ENCODE measurements at places on chromosomes 3 and 15. TPM values are rescaled to one million over a fixed set of nuclear protein-coding genes. Genes with fewer than 3 reads are reported as not detected.

GRCh38 chr3:190322604-190323245, 479 bp upstream of the CLDN1 start:
- no peak for DNase-seq
- peak overlapping the region; percentile 11 for H3K27ac ChIP-seq
- H3K27me3 ChIP-seq, result no peaks in the 10 kb centered on the region
- H3K4me3 ChIP-seq, result peak overlapping the region; percentile 66

DNA sequence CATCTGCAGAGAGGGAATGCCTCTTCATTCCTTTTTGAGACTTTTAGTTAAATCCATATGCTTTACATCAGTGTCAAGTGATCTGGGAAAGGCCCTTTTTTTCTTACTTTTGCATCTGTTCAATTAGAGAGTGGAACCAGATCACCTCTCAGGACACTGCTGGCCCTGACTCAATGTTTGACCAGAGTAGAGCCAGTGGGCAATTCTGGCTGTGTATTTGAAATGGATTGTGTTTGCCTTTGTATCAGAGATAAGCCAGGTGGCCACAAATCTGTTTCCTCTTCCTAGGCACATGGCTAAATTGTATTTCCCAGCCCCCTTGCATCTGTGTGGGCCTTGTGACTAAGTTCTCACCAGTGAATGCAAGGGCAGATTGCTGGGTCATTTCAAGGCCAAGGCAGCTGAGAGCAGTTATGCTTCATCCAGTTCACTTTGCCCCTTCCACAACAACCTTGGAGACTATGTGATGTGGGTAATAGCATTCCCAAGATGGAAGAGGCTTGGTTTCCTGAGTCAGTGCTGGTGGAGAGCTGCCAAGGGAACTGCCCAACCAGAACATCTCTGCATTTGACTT, 75.6 kb upstream of the CACNA2D3 start:
- H3K4me1 ChIP-seq, result peaks cover 13% of the 10 kb centered on the region
- H3K36me3 ChIP-seq, result no peaks in the 10 kb centered on the region
- no peak overlapping the region for H3K4me3 ChIP-seq
- no peaks in the 10 kb centered on the region for H3K27me3 ChIP-seq

Gene CRABP1
- 116 TPM for total RNA-seq

DNA sequence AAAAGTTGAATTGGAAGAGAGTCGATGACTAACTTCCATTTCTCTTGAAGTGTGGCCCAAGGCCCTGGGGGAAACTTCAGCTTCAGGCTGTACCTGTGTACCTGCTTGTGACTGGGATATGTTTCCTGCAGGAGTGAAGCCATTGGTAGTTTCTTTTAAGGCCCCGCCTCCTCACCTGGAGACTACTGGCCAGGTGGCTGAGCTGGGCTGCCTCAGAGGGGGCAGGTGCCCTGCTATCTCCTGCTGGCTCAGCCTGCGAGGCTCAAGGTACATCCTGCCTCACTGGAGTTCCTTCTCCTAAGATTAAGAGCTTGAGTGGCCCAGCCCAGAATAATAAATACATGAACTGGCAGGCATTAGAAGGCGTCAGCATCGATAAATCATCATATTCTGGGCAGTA, 121.6 kb upstream of the ROPN1 start:
- no peak overlapping the region for H3K4me3 ChIP-seq
- no peak for DNase-seq
- no peaks in the 10 kb centered on the region for H3K4me1 ChIP-seq
- H3K36me3 ChIP-seq, result no peaks in the 10 kb centered on the region
- H3K27ac ChIP-seq, result no peak overlapping the region

DNA sequence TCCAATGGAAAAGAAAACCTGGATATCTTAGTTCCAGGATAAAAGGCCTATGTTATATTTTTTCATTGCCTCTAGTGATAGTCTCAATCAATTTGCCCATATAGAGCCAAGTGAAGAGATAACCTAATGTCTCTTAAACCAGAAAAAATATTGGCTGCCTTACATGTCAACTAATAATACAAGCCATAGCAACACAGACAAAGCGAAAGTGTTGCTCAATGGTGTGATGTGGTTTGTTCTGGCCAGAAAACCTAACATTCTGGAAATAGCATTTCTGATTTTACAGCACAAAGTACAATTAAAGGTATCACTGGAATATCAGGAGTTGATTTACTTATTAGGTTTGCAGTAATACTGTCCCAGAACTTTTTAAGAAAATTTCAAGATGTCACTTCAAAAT, 101.5 kb downstream of the ATP8B4 start:
- DNase-seq, result no peak
- H3K4me3 ChIP-seq, result no peak overlapping the region
- H3K27ac ChIP-seq, result no peak overlapping the region

DNA sequence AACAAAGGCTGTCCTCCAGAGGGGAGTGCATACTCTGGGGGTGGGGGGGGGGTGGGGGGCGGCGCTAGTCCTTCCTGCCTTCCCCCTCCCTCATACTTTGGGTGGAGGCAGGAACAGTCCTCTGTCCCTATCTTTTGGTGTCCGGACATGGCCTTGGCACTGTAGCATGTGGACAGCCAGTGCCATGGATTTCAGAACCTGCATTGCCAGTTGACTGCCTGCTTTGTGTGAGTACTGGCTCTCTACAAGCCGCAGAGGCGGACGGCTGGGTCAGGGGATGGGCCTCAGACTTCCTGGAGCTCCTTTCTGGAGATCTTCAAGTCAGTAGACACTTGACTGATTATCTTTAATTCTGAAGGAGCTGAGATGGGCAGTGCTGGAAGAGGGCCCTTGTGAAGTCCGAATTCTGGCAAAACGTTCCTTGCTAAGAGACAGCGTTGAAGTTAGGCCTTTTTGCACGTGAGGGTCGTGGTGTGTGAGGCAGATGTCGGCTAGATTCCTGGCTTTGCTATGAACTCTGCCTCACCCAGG, 2.5 kb downstream of the CLDN11 start:
- H3K27ac ChIP-seq, result no peak overlapping the region
- H3K4me1 ChIP-seq, result no peaks in the 10 kb centered on the region
- no peaks in the 10 kb centered on the region for H3K36me3 ChIP-seq
- DNase-seq, result no peak
- H3K4me3 ChIP-seq, result no peak overlapping the region

Gene CLDN16
- total RNA-seq, result 0.27 TPM

Gene GOLGA6B
- total RNA-seq, result not detected

Gene FMN1
- 1.6 TPM for total RNA-seq

DNA sequence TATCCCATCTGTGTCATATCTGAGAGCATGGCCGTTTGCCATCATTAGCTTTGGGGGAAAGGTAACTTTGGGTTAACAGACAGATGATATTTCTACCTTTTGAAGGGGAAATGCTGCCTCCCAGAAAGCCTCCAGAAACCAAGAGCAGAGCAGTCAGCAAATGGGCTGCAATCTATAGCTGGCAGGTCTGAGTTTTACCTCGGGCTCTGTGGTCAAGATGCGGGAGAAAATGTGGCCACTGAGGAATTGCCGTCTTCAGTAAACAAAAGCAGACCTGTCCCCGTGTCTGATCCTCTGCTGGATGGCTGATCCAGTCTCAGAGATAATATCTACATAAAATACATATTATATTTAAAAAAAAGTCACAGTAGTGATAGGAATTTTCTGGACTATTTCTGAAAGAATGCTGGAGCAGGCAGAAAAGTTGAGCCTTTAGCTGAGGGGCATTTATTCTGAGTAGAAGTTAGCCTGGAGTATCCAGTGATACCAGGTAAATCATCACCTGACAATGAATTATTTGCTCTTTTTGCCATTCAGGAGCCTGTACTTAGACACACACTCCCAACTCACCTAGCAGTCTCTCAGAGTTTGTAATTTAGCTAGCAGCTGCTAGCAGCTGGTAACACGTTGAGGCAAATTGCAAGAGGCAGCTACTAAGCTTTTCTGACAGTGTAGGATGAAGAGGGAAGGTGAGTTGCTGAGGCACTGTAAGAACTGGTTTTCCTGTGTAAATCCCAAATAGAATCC, 285.3 kb upstream of the RARB start:
- no peak for DNase-seq
- H3K4me3 ChIP-seq, result no peak overlapping the region
- H3K27me3 ChIP-seq, result no peaks in the 10 kb centered on the region
- H3K27ac ChIP-seq, result no peak overlapping the region
- peaks cover 3% of the 10 kb centered on the region for H3K4me1 ChIP-seq
- no peaks in the 10 kb centered on the region for H3K36me3 ChIP-seq

DNA sequence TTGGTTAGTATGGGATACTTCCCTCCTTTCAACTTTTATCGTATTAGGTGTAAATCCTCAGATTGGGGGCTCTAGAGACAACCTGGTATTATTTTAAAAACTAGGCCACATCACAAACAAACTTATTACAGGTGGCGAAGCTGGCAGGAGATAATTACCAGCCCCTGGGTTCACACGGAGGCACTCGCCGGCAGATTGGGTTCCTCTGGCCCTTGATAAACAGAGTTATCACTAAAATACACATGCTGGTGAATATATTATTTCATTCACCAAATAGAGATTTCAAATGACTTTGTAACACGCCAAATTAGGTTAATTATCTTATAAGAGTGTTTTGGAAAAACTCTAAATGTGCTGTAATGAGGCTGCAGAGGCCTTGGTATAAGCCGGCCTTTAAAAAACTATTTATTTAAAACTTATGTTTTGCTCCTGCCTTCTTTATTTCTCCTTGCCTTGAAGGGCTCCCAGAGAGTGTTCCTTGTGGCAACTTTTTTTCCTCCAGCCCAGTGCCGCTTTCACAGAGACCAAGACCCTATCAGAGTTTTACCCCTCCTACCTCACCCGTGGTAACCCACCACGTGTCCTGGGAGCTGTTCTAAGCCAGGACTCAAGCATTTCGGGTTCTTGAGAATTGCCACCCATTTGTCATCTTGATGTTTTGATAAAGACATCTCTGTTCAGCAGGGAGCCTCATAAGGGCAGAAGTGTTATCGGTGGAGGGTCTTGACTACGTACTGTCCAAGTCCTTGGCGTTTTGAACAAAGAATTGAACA, 468.6 kb upstream of the CFAP20DC start:
- no peaks in the 10 kb centered on the region for H3K4me1 ChIP-seq
- H3K27ac ChIP-seq, result no peak overlapping the region
- no peaks in the 10 kb centered on the region for H3K27me3 ChIP-seq
- no peak for DNase-seq
- H3K36me3 ChIP-seq, result no peaks in the 10 kb centered on the region
- H3K4me3 ChIP-seq, result no peak overlapping the region

DNA sequence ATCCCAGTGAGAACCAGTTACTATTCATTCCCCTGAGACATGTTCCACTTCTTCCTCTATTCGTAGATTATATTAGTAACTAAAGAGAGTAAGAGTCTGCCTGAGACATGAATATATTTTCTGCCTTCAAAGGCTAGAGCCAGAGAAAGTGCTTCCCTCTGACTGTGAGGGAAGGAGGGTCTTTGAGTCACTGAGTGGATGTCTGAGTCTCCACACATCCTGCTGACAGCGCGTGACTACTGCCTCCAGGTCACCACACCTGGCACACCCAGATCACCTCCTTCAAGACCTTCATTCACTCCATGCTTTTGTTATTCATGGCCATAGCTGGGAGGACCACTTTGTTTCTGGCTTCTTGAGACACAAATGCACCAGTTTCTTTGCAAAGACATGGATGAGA, 135.6 kb downstream of the SOX2 start:
- no peak overlapping the region for H3K4me3 ChIP-seq
- H3K27me3 ChIP-seq, result no peaks in the 10 kb centered on the region
- no peaks in the 10 kb centered on the region for H3K36me3 ChIP-seq
- H3K27ac ChIP-seq, result no peak overlapping the region
- peaks cover 30% of the 10 kb centered on the region for H3K4me1 ChIP-seq

GRCh38 chr3:180789774-180790173, 110.5 kb upstream of the CCDC39 start:
- no peak for DNase-seq
- H3K27me3 ChIP-seq, result no peaks in the 10 kb centered on the region
- no peaks in the 10 kb centered on the region for H3K36me3 ChIP-seq
- H3K4me1 ChIP-seq, result no peaks in the 10 kb centered on the region

Gene GOLGA8Q
- total RNA-seq, result not detected

DNA sequence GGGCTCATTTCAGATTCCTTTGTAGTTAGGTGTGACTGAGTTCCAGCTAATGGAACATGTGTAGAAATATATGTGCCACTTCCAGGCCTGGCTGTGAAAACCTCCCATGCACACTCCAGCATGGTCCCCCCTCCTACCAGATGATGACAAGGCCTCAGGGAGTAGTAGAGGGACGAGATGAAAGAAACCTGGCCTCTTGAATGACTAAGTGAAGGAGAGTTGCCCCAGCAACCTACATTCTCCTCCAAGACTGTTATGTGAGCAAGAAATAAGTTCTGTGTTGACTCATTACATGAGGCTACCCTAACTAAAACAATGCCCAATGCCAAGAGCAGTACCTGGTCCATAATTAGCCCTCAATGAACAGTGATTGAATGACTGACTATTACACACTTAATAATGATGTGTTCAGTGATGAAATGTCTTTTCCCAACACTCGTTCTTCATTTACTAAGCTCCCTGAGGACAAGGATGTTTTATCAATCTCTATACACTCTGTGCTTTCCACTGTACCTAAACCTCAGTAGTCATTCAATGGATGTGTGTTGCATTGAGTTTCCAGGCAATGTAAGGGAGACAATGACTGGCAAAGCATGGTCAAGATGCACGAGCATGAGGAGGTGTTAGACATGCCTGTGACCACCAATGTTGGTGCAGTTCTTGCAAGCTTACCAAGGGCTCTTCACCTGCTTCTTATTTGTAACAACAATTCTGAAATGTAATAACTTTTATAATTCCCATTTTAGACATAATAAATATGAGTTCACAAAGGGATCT, 62.0 kb upstream of the BCL6 start:
- H3K27ac ChIP-seq, result peak overlapping the region; percentile 81
- H3K36me3 ChIP-seq, result no peaks in the 10 kb centered on the region
- no peak overlapping the region for H3K4me3 ChIP-seq
- no peak for DNase-seq
- no peaks in the 10 kb centered on the region for H3K27me3 ChIP-seq

Gene COL6A6
- total RNA-seq, result not detected

Gene SLC4A7
- 16.9 TPM for total RNA-seq

GRCh38 chr15:81146006-81146405, 11.9 kb downstream of the CFAP161 start:
- H3K36me3 ChIP-seq, result no peaks in the 10 kb centered on the region
- H3K4me1 ChIP-seq, result no peaks in the 10 kb centered on the region
- H3K27me3 ChIP-seq, result no peaks in the 10 kb centered on the region
- no peak overlapping the region for H3K27ac ChIP-seq

Data from Caco-2 (cell line).